ENCODE measurements at places on chromosomes 12 and 14.

DNA sequence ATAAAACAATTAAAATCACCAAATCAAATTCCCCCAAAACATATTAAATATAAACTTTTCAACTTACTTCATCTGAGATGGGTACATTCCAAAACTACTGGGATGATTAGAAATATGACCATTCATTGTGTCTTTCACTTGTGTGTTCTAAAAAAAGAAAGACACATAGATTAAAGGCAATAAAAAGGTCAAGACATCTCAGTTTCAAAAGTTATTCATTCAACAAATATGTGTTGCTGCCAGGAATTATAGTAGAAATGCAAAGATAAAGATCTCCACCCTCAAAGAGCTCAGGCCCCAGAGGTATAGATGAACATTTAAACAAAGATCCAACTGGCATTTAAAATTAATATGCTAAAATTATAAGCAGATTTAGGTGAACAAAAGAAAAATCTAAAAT lies 106.4 kb downstream of the EPS8 start:
- no peak for DNase-seq

DNA sequence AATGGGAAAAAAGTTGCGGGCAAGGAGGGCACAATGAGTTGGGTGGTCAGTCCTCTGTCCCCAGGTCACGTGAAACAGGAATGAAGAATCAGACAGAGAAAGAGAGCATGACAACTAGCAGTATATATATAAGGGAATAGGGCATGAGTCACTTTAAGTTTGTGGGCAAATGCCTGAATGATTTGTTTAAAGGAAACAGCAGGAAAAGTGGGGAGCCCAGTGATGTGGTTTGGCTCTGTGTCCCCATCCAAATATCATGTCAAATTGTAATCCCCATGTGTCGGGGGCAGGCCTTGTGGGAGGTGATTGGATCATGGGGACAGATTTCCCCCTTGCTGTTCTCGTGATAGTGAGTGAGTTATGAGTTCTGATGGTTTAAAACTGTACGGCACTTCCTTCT lies 195.3 kb upstream of the IGF1 start:
- DNase-seq: no peak

DNA sequence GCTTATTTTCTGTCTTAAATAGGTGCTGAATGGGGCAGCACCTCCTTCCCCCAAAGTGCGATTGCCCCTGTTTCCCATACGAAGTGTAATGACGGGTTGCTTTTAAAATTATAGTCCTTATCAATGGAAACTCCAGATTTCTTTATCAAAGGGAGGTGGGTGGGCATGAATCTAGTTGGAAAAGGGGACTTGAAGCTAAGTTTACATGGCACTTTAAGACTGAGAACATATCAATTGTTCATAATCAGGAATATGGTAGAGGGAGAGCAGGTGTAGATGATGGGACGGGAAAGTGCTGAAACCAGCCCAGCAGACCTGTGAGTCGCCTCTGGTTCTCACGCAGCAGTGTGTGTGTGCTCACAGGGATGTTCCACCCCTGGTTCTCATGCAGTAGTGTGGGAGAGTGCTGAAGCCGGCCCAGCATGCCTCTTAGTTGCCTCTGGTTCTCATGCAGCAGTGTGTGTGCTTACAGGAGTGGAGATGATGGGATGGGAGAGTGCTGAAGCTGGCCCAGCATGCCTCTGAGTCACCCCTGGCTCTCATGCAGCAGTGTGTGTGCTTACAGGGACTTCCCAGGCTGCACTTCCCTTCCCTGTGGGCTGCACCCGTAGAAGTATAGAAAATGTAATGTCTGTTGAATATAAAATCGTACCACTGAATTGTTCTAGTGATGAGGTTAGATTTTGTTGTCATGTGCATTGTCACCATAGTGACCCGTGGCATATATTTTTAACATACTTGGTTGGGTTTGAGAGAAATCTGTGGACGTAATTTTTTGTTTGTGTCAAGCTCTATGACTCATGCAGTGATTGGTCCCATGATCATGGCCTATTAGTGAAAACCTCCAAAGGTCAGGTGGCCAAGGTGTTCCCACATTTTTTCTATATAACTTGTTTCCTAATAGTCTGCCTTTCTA lies 51.6 kb downstream of the GPATCH2L start:
- DNase-seq: no peak

GRCh38 chr12:7667125-7667524 lies 1.4 kb upstream of the APOBEC1 start:
- DNase-seq: no peak

DNA sequence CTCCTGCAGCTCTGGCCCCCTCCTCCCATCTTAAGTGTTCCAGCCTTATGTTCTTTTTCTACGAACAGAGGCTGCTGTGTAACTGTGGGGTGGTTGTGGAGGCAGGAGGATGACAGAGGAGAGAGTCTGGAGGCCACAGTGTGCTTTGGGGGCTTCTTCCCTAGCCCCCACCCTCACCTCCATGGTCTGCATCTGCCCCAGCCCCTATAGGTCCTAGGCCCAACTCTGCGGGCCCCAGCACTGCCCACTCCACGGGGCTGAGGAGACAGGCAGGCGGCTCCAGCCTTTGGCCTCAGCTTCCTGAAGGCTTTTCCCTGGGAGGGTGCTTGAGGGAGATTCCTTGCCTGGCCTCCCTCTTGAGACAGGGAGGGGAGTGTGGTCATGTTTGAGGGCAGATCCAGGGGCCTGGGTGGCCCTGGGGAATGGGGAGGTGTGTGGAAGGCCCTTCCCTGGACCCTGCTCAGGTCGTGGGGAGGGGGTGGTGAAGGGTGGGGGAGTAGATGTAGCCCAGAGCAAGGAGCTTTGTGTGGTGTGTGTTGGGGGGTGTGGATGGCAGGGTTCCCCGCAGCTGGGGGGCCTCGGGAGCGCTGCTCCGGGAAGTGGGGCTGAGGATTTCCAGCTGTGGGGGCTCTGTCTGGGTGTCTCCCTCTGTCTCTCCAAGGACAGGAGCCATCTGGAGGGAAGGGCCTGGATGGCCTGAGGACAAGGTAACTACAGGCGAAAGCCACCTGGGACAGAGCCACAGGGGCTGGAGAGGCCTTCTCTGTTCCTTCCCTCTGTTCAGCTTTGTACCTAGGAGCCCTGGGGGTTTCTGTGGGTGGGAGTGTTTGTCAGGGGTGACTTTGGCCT lies 1.1 kb downstream of the SMIM41 start:
- no peak for DNase-seq

DNA sequence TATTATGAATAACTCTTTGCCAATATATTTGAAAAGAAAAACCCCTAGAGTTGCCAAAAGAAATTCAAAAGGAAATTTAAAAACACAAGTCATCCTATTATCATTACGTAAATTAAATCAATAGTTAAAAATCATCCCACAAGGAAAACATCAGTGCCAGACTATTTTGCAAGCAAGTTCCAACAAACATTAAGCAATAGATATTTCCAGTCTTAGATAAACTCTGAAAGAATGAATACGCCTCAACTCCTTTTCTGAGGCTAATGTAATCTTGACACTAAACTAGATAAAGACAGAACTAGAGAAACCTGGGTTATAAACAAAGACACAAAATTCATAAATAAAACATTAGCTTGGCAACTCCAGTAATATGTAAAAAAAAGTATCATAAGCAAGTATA lies 245.9 kb downstream of the FOXN3 start:
- no peak for DNase-seq

GRCh38 chr14:61215222-61216020 lies 65.7 kb downstream of the TMEM30B start:
- DNase-seq: no peak

- no peak for DNase-seq
Measured at GRCh38 chr14:90042496-90043252, 19.1 kb upstream of the KCNK13 start.

DNA sequence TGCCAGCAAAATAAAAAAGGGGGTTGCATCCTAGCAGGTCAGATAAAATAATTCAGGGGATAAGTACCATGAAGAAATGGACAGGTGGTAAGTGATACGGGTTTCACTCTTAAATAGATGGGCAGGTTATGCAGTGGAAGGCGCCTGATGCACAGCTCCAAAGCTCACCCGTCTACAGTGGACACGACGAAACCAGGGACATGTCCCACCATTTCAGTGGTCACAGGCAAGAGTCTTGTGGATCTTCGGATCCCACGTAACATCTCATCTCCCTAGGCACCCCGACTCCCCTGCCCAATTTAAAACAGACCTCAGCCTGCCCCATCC lies 60.5 kb downstream of the DDX51 start:
- DNase-seq: no peak

- DNase-seq: no peak
Measured at GRCh38 chr12:103768467-103769123, 72.4 kb downstream of the NT5DC3 start.

DNA sequence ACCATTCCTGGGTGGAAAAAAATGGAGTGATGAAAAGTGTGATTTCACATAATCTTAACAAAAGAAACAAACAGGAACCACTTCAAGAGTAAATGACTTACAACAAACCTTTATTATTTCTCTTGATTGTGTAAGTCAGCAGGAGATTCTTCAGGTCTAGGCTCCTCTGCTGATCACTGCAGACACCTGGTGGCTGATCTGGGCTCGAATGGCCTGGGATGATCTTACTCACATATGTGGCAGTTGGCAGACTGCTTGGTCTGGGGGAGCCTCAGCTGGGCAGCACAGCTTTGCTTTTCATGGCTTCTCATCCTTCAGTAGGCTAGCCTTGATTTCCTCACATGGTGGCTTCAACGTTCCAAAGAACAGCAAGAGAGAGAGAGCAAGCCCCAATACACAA lies 215.4 kb upstream of the PRICKLE1 start:
- DNase-seq: no peak

- DNase-seq: no peak
Measured at GRCh38 chr12:55729819-55730818, 1.3 kb upstream of the CD63 start.

DNA sequence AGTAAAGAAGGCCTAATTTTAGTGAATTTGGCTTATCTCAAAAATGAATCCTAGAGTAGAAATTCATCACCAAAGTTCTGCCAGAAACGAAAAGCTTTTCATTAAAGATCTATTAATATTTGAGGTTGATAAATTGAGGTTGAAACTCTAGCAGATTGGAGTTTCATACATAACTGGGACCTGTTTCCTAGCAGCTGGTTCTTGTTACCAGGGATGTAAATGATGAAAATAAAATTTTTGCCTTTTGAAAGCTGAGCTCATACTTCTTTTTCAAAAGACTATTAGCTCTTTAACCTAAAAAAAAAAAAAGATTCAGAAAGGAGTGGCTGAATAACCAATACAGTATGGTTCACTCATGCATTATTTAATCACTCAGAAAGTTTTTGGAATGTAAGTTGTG lies 98.3 kb downstream of the PTGER2 start:
- DNase-seq: no peak

DNA sequence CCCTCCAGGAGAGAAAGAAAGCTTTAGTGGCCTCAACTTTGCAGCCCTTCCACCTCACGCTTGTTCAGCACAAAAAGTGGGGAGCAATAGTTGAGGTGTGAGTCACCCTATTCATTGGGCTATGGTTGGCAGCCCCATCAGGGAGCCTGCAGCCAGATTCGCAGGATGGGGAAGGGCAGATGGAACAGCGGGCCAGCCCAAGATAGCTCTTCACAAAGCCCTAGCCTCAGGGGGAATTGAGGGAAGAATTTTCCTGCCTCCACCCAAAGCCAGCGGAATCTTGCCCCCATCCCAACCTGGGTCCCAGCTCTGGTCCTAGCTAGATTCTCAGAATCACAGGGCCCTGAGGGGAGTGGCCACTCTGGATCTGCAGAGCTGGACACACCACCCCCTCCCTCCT lies 3.6 kb upstream of the KRT5 start:
- no peak for DNase-seq

GRCh38 chr14:96090441-96091148 lies 51.4 kb downstream of the C14orf132 start:
- DNase-seq: no peak

DNA sequence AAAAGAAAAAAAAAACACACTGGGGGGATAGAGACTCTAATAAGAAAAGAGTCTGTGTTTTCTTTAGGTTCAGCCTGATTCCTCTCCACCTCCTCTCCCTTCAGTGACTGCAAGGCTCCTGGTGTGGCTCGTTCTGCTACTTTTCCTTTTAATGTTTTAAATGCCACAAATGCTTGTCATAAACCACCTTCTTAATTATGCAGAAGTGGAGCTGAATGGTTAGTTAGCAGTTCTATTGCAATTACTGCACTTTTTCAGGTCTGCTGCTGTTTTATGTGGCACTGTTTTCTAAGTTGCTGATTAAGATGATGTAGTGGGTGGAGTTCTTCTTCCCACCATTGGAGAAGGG lies 878.1 kb downstream of the DIO2 start:
- no peak for DNase-seq

GRCh38 chr12:111314953-111315539 lies 53.8 kb downstream of the PHETA1 start:
- DNase-seq: no peak

GRCh38 chr12:40229690-40230651 lies 5.2 kb downstream of the LRRK2 start:
- no peak for DNase-seq

- no peak for DNase-seq
Measured at GRCh38 chr12:96872961-96873360, 34.1 kb upstream of the NEDD1 start.

- no peak for DNase-seq
Measured at GRCh38 chr14:64946310-64947045, 3.9 kb upstream of the GPX2 start.

DNA sequence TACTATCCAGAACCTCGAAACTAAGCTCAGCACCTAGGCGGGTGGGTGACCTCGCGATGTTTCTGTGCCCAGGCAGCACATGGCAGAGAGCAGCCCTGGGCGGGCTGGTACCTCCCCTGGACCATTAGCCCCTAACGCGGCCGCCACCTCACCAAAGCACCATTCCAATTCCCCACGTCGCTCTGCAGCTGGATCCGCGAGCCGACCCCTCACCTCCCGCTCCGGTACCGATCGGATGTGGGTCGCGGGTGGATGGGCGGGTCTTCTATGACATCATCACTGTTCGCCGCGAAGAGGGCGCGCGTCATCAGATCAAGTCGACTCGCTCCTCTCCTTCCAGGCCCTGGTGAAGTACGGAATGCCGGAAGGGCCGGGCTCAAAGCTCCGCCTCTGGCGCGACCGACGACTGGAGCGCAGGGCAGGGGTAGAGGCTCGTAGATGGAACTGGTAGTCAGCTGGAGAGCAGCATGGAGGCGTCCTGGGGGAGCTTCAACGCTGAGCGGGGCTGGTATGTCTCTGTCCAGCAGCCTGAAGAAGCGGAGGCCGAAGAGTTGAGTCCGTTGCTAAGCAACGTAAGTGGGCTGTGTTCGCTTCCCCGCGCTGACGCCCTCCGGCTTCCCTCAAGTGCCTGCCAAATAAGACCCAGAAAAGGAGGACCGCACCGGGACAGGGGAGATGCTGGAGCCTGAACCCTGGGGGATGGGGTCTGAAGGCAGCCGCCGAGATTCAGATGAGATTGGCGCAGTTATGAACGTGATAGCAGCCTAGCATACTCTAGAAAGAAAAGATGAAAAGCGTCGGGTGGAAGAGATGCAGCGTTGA lies at the start of the genes SLC38A6 and TRMT5:
Gene SLC38A6, plus strand, starts transcription at position 435 of the 822 bp plus-strand sequence. Its CDS starts 33 bp downstream, at position 468.
Gene TRMT5, minus strand, starts transcription at position 269 of the 822 bp plus-strand sequence. Its CDS starts 106 bp downstream, at position 163.
- DNase-seq: peak; percentile 91

DNA sequence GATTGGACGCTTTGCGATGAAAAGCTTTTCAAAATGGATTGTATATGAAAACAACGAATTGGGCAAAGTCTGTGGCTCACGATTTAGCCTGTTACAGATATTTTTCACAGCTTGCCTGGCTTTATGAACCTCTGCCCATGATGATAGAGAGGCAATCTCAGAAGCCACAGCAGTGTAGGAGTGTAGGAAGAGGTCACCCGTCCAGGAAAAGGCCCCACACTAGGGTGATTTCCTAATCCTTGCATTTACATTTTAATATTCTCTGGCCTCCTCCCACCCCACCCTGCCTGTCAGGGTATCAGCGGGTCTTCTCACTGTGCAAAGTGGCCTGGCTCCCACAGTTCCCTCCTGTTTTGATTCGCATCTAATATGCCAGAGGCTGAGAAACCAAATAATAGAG lies 81.8 kb upstream of the FOXN3 start:
- no peak for DNase-seq
